Mammary epithelial cell (primary cell): ENCODE measurements at places on chromosomes 5 and 9. TPM values are rescaled to one million over a fixed set of nuclear protein-coding genes. Genes with fewer than 3 reads are reported as not detected.
A peak's percentile ranks its signal among the peaks of the same experiment; 100 is the strongest.

DNA sequence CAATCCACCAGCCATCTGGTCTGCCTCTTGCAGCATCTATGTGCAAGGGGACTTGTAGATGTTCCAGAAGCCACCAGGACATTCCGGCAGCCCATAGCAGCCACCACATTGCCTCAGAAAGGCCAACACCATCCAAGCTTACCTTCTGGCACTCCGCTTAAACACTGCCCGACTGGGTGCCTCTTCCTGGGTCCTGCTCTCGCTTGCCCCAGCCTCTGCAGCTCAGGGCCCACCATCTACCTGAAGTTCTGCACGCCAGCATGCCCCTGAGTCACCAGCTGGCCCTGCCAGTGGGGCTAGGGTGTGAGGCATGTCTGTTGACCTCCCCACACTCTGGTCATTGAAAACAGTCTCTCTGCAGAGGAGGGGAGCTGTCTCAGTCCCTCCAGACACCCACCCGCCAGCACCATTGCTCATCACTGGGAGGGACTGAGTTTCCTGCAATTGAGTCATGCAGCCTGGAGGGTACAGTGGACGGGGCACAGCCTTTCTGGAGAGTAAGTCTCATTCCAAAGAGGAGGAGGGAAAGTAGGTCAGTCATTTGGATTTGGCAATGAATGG is 16.9 kb upstream of the COL5A1 start:
- DNase-seq = peak; percentile 77

GRCh38 chr5:43233946-43234345 is 41.9 kb downstream of the NIM1K start:
- no peak for DNase-seq

- DNase-seq = no peak
These were observed 54.6 kb upstream of the ECM2 start for GRCh38 chr9:92590377-92590776.

- DNase-seq = peak; percentile 56
These were observed 66.4 kb upstream of the FER start for GRCh38 chr5:108681079-108681921.

- DNase-seq = peak; percentile 5
These were observed 136.3 kb downstream of the TMEM232 start for GRCh38 chr5:110590187-110590586.

ANP32B gene
- total RNA-seq = 164 and 170 TPM in 2 replicates
